ENCODE measurements at places on chromosomes 3 and 15. TPM values are rescaled to one million over a fixed set of nuclear protein-coding genes. Genes with fewer than 3 reads are reported as not detected.

The ZNF385D gene
- total RNA-seq = not detected

The OR4F15 gene
- total RNA-seq = not detected

The SNX22 gene
- total RNA-seq = 1.1 TPM

The KLF15 gene
- total RNA-seq = 0.19 TPM

The NPAP1 gene
- total RNA-seq = not detected

The PTX3 gene
- not detected for total RNA-seq

The EBLN2 gene
- total RNA-seq = 7.8 TPM

The FOXB1 gene
- total RNA-seq = 0.68 TPM

The PRR20G gene
- not detected for total RNA-seq

The MORC1 gene
- not detected for total RNA-seq

The MUC20 gene
- total RNA-seq = 2.9 TPM

The DET1 gene
- 2.1 TPM for total RNA-seq

The TUSC7 gene
- not detected for total RNA-seq

The HGD gene
- total RNA-seq = 0.19 TPM

The FSD2 gene
- total RNA-seq = not detected

The SAMMSON gene
- not detected for total RNA-seq

DNA sequence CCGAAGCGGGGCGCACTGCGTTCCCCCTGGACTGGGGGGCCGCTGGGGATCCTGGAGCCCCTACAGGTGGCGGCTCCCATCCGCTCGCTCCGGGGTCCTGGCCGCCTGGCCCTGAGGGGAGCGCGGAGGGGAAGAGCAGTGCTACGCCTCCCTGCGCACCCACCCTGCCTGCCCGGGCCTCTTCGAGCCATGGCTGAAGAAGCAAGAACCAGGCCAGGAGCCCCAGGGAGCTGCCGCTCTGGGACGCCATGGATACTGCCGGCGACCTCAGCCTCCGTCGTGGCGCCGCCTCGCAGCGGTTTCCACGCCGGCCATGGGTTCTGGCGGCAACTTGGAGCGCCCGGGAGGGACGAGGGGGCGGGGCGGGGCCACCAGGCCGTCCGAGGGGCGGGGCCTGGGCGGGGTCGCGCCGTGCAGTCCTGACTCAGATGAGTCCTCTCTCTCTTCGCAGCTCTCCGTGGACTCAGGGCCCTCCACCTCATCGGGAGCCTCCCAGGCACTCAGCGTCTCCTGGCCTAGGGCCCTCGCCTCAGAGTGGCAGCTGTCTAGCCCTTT lies 50.9 kb downstream of the MYL3 start:
- H3K27ac ChIP-seq = no peak overlapping the region
- no peaks in the 10 kb centered on the region for H3K36me3 ChIP-seq
- peak overlapping the region; percentile 76 for H3K4me3 ChIP-seq
- DNase-seq = peak; percentile 88
- H3K4me1 ChIP-seq = peaks cover 16% of the 10 kb centered on the region

GRCh38 chr3:117011687-117012250 lies 302.2 kb downstream of the TUSC7 start:
- DNase-seq = no peak
- no peak overlapping the region for H3K4me3 ChIP-seq
- no peak overlapping the region for H3K27ac ChIP-seq
- H3K4me1 ChIP-seq = no peaks in the 10 kb centered on the region

DNA sequence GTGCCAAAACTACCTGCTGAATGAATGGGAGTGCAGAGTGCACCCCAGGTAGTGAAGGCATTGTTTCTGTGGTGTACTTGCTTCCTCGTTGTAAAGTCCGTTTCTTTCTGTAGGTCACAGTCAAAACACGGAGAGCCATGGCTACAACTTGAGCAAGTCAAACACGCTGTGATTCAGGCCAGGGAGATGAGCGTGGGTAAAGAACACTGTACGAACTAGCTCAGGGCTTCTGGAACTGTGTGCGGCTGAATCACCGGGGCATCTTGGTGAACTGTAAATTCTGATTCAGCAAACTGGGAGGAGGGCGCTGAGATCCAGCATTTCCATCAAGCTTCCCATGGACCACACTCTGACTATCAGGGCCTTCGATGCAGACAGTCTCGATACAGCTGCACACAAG lies 5.0 kb upstream of the TNK2 start:
- no peaks in the 10 kb centered on the region for H3K36me3 ChIP-seq
- no peak overlapping the region for H3K4me3 ChIP-seq
- no peak for DNase-seq
- peaks cover 19% of the 10 kb centered on the region for H3K4me1 ChIP-seq
- no peak overlapping the region for H3K27ac ChIP-seq

- H3K4me1 ChIP-seq = peaks cover 5% of the 10 kb centered on the region
- no peak for DNase-seq
- no peak overlapping the region for H3K4me3 ChIP-seq
- no peak overlapping the region for H3K27ac ChIP-seq
- H3K36me3 ChIP-seq = peaks cover 61% of the 10 kb centered on the region
Measured at GRCh38 chr15:43067717-43068461, 37.9 kb downstream of the UBR1 start.

- DNase-seq = no peak
- H3K4me3 ChIP-seq = no peak overlapping the region
- H3K27ac ChIP-seq = no peak overlapping the region
- H3K4me1 ChIP-seq = no peaks in the 10 kb centered on the region
Measured at GRCh38 chr3:7897655-7898054, 604.0 kb upstream of the LMCD1 start.

GRCh38 chr3:172544404-172544803 lies 21.2 kb upstream of the TNFSF10 start:
- H3K27me3 ChIP-seq = no peaks in the 10 kb centered on the region
- H3K27ac ChIP-seq = peak overlapping the region; percentile 56
- H3K36me3 ChIP-seq = peaks cover 2% of the 10 kb centered on the region
- peaks cover 40% of the 10 kb centered on the region for H3K4me1 ChIP-seq
- no peak for DNase-seq

- no peak overlapping the region for H3K27ac ChIP-seq
- no peak for DNase-seq
- H3K4me1 ChIP-seq = no peaks in the 10 kb centered on the region
- no peaks in the 10 kb centered on the region for H3K36me3 ChIP-seq
- no peak overlapping the region for H3K4me3 ChIP-seq
Measured at GRCh38 chr15:85865070-85865684, 70.5 kb upstream of the KLHL25 start.

GRCh38 chr15:63089260-63090043 lies 32.2 kb upstream of the LACTB start:
- peaks cover 8% of the 10 kb centered on the region for H3K27me3 ChIP-seq
- no peak overlapping the region for H3K4me3 ChIP-seq
- H3K36me3 ChIP-seq = no peaks in the 10 kb centered on the region
- DNase-seq = no peak

DNA sequence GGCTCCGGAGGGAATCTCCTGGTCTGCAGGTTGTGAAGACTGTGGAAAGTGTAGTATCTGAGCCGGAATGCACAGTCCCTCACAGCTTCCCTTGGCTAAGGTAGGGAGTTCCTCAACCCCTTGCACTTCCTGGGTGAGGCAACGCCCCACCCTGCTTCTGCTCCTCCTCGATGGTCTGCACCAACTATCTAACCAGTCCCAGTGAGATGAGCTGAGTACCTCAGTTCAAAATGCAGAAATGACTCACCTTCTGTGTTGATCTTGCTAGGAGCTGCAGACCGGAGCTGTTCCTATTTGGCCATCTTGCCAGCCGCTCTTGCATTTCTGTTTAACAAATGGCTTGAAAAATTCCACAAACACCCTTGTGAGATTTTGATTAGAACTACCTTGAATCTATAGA lies 156.1 kb downstream of the STXBP5L start:
- no peak overlapping the region for H3K4me3 ChIP-seq
- no peaks in the 10 kb centered on the region for H3K27me3 ChIP-seq
- no peak overlapping the region for H3K27ac ChIP-seq
- no peaks in the 10 kb centered on the region for H3K4me1 ChIP-seq
- no peaks in the 10 kb centered on the region for H3K36me3 ChIP-seq
- no peak for DNase-seq

- peak within 1 kb of the TSS; percentile 96 for H3K4me3 ChIP-seq
- peaks cover 20% of the 10 kb centered on the region for H3K36me3 ChIP-seq
- peaks cover 29% of the 10 kb centered on the region for H3K4me1 ChIP-seq
- peak within 1 kb of the TSS; percentile 95 for H3K27ac ChIP-seq
- peak; percentile 86 for DNase-seq
Measured at GRCh38 chr3:49813497-49814174, at the start of gene UBA7. Gene UBA7 (minus strand): TSS chr3:49813953. CDS start chr3:49813787, 166 bp downstream.

DNA sequence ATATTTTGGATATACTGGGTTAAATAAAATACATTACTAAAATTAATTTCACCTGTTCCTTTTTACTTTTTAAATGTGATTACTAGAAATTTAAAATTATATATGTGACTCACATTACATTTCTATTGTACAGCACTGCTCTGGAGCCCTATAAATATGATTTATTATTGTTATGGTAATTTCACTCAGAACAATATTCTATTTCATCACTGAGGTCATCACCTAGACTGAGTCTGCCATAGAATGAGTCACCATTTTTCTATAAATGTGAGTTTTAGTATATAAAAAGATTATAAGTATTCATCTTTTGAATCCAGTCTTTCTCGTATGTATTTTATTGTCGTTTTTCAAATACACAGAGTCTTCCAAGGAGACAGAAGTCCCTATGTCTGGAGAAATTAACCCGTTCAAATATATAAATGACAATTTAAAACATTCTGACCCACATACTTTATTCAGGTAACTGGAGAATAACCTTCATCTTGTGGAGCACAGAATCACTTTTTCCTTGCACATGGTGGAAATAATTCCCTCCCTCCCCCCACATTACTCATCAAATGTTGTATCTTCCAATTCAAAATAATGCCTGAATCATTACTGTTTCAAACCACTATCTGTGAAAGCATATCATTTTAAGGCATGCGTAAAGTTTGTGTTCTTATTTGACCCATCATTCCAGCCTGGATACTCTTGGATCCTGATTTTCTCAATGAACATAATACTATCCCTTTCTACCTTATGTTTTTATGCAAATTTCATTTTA lies 30.0 kb downstream of the CHST14 start:
- no peak overlapping the region for H3K27ac ChIP-seq
- H3K4me3 ChIP-seq = no peak overlapping the region
- no peaks in the 10 kb centered on the region for H3K4me1 ChIP-seq

DNA sequence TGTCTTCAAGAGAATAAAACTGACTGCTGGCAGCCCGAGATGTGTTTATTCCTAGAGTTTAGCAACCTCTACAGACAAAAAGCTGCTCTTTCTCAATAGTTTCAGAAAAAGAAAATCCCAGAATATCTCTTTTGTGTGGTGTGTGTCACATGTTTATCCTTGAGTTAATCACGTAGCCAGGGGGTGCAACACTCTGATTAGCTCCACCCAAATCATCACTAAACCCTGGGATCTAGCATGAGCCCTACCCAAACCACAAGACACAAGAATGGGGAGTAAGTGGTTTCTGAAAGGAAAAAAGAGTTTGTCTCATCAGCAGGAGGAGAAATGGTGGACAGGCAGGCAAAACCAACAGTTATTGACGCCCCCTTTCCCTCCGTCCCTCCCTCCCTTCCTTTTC lies 78.5 kb upstream of the AGBL1 start:
- H3K36me3 ChIP-seq = no peaks in the 10 kb centered on the region
- no peaks in the 10 kb centered on the region for H3K4me1 ChIP-seq
- no peak overlapping the region for H3K27ac ChIP-seq
- no peak overlapping the region for H3K4me3 ChIP-seq
- peaks cover 2% of the 10 kb centered on the region for H3K27me3 ChIP-seq

DNA sequence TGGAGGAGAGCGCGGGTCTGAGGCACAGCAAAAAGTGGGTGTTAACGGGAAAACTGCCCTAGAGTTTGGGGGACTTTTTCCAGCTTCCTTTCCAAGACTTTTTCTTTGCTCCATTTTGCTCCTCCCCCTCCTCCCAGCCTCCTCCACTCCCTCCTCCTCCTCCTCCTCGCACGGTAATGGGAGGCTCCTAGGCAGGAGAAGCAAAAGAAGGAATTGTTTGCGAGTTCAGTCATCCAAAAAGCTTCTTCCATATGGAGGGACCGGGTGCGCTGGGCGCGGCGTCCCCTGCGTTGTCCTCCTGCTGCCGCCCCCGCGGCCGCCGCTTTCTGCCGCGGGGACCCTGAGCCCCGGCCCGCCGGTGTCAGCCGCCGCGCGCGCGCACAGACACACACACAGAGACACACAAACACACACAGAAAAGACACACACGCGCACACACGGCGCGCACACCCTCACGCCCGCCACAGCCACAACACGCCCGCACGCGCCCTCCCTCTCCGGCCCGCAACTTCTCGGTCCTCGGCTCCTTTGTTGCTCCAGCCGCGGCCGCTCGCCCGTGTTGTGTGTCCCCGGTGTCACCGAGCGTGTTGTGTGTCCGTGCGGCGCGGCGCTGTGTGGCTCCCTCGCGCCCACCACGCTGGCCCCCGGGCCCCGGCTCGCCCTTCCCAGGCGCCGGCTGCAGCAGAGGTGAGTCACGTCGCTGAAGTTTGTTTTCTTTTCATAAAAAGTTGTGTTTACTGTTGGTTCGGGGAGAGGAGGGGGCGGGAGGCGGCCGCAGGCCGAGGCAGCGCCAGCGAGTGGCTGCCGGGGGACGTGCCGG lies at the start of gene BOC:
TSS of gene BOC (plus strand) at position 228 of the 820 bp plus-strand sequence. CDS start 38,246 bp downstream, outside the sequence.
- H3K27me3 ChIP-seq = peaks cover 84% of the 10 kb centered on the region
- DNase-seq = no peak
- peak within 1 kb of the TSS; percentile 2 for H3K27ac ChIP-seq
- H3K4me1 ChIP-seq = peaks cover 9% of the 10 kb centered on the region

DNA sequence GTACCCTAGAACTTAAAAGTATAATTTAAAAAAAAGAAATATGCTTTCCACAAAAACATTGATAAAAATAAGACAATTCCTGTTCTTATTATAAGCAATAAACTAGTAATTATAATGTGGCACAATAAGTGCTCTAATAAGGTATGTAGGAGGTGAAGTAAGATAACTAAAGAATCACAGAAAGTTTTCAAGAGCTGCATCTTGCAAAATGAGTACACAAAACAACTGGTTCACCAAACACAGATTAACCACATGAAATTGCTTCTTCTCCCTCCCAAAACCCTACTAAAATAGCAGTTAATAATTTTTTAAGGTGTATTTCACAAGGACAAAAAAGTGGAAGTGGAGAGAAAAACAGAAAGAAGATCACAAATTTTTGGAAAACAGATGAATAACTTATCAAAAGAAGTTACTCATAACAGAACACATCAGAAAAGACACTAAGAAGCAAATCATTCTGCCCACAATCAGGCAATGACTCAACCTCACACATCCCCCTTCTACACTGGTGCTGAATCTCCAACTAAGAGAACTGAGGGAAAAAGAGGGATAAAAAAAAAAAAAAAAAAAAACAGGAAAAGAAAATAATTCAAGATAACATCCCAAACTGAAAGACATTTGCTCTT lies 64.2 kb downstream of the TBC1D5 start:
- no peaks in the 10 kb centered on the region for H3K27me3 ChIP-seq
- DNase-seq = no peak
- peaks cover 6% of the 10 kb centered on the region for H3K4me1 ChIP-seq
- H3K4me3 ChIP-seq = no peak overlapping the region

GRCh38 chr3:13172644-13173013 lies 99.4 kb upstream of the IQSEC1 start:
- no peaks in the 10 kb centered on the region for H3K4me1 ChIP-seq
- no peaks in the 10 kb centered on the region for H3K36me3 ChIP-seq
- no peak for DNase-seq
- H3K4me3 ChIP-seq = no peak overlapping the region

- no peaks in the 10 kb centered on the region for H3K36me3 ChIP-seq
- DNase-seq = no peak
Measured at GRCh38 chr15:63045465-63045840, 2.9 kb downstream of the TPM1 start.

All from activated CD4-positive, alpha-beta T cell treated with anti-CD3 and anti-CD28 coated beads, Interleukin-2, amount 10 ng/mL, durations not matched to agents 24 days and 14 days (primary cell).